ENCODE measurements at places on chromosomes 5 and 9. TPM values are rescaled to one million over a fixed set of nuclear protein-coding genes. Genes with fewer than 3 reads are reported as not detected.

PCSK5 gene
- 53.3 TPM for total RNA-seq

MARVELD2 gene
- total RNA-seq, result 48.0 TPM

SLC1A3 gene
- 7.9 TPM for total RNA-seq

ADAMTS16 gene
- 0.26 TPM for total RNA-seq

PDE6A gene
- total RNA-seq, result 7.3 TPM

Measured in mucosa of descending colon (tissue), 3 donors.